ENCODE measurements at places on chromosomes 5 and 9.
A peak's percentile ranks its signal among the peaks of the same experiment; 100 is the strongest.

DNA sequence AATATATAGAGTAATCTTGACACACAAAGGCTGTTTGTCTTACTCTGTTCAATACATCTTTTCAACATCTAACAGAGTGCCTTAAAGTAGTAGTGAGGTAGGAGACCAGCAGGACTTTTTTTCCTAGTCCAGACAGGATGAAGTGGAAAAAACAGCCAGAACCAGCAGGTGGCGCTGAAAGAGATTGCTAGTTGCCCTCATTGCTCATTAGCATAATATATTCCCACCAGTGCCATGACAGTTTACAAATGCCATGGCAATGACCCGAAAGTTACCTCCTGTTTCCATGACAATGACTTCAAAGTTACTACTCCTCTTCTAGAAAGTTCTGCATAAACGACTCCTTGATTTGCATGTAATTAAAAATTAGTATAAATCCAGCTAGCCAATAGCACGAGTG is 387.4 kb downstream of the ACTL7B start:
- DNase-seq = peak; percentile 70

DNA sequence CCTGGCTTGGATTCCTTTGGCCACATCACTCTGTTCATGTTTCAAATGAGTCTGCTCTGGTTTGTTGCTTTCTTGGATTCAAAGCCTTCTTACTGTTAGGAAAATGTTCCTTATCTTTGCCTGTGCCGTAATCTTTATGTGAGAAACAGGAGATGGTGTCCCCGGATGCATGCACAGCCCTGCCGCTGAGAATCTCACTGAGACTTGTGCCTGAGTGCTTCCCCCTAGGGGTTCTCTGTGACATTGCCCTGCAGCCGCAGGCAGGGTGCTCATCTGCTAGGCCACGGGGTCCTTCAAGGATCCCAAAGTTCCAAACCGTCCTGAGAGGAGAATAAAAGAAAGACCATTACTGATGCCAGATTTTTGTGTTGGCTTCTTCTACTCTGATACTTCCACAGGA is 81.4 kb upstream of the ANKRD55 start:
- peak; percentile 23 for DNase-seq

DNA sequence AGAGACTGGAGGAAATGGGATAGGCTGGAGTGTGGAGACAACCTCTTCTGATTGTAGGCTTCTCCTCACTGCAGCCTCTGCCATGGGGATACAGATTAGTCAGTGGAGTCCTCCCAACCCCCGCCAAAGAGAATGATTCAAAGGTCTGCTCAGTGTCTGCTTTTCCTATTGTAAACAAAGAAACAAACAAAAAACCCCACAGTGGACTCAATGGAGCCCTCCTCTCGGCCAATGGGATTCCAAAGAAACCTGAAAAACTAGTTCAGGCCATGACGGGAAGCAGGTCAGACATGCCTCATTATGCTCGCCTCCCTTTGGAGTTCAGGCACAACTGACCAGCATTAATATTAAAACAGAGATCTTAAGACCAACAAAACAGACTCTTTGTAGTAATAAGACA is 85.8 kb downstream of the SEC61B start:
- no peak for DNase-seq

GRCh38 chr9:111147041-111147440 is 108.8 kb upstream of the LPAR1 start:
- no peak for DNase-seq

- DNase-seq = no peak
These were observed 94.0 kb upstream of the SH3GL2 start for GRCh38 chr9:17484906-17485305.

DNA sequence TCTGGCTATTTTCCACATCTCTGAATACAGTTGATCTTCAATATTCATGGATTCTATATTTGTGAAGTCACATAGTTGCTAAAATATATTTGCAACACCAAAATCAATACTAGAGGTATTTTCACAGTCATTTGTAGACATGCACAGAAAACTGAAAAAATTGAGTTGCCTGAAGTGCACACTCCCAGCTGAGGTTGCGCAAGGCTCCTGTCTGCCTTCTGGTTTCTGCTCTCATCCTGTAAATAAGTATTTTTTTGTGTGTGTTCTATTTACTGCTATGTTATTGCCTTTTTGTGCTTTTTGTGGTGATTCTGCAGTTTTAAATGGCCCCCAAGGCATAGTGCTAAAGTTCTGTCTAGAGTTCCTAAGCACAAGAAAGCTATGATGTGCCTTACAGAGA is 371.1 kb upstream of the GRAMD2B start:
- no peak for DNase-seq

GRCh38 chr9:134374301-134375010 is 48.2 kb downstream of the RXRA start:
- DNase-seq = no peak

GRCh38 chr5:110054240-110054639 is 364.5 kb downstream of the MAN2A1 start:
- DNase-seq = peak; percentile 24

- DNase-seq = no peak
These were observed 74.2 kb upstream of the FBXL7 start for GRCh38 chr5:15425766-15426165.

DNA sequence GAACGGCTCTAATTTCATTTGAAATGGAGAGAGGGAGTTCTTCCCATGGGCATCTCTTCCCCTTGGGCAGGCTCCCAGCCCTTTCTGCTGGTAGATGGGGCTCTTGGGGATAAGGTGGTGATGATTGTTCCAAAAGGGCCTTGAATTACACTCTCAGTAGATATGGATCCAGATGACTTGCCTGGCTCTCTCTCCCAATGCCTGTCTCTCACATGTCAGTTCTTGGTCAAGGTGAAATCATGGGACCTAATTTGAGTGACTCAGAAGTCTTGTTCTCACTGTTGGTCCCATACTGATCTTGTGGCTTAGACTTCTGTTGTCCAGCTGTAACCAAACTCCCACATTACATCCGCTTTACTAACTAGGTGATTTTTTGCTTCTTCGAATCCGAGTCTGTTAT is 317.0 kb upstream of the RFX3 start:
- DNase-seq = peak; percentile 42
